Muscle of leg (tissue), 16 donors: ENCODE measurements at places on chromosomes 16 and 17. TPM values are rescaled to one million over a fixed set of nuclear protein-coding genes. Genes with fewer than 3 reads are reported as not detected.
A peak's percentile ranks its signal among the peaks of the same experiment; 100 is the strongest.

DNA sequence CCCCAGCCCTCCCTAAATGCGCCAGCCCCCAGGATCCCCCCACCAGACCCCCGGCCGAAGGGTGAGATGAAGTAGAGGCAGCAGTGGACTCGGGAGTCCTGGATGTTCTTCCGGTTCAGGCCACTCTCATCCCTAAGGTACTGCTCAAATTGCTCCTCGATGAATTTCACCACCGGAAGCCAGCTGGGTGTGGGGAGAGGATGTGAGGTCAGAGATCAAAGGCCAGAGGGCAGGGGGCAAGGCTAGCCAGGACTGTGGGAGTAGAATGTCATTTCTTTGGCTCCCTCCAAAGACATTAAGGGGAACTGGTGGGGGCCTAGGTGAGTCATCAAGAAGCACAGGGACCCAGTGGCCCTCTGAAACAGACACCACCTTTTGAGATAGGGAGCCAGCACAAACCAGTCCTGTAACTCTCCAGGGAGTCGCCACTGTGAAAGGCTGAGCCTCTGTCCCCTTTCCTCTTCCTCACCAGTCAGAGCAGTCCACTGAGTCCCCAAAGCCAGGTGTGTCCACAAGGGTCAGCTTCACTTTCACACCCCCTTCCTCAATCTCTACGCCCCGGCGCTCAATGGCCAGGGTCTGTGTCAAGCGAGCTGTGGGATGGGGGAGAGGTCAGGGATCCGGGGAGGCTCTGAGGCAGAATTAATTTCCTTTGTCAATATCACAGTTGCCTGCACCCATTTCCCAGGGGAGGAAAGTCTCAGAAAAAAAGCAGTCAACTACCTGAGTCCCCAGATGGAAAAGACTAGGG lies 895 bp downstream of the SEPTIN1 start:
- DNase-seq = peak; percentile 49

GRCh38 chr17:33390479-33391176 lies 97.5 kb upstream of the ASIC2 start:
- no peak for DNase-seq

GRCh38 chr17:39092692-39093230 lies 58.7 kb downstream of the PLXDC1 start:
- peak; percentile 35 for DNase-seq

The NTN3 gene
- 3.8 TPM for polyA plus RNA-seq

DNA sequence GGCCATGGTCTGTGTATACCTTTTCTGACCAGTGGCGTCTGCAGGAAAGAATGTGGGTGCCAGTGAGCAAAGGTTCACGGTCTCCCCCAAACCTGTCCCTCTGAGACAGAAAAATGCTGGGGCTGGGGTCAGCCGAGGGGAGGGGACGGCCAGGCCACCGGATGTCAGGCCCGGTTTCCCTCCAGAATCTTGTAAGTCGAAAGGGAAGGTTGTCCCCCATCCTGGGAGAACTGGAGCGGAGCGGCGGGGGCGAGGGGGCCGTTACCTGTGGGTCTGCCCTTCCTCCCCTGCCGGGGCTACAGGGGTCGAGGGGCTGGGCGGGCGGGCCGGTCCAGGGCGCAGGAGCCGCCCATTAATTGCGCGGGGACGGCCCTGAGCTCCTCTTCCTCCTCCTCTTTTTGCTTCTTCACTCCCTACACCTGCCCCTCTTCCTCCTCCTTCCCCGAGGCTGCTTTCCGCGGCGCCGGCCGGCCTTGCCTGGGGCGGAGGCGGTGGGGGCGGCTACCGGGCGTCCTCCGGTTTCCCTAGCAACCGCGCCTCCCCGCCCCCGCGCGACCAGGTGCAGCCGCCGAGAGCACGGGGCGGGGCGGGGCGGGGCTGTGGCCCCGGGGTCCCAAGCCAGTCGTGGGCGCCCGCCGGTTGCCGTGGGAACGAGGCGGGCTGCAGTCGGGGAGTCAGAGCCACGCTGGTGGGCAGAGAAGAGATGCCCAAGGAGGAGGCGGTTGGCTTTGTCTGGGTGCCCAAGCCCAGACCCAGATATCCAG lies at the start of gene MARCHF10:
MARCHF10 (minus strand) TSS at position 503 of the 764 bp plus-strand sequence. CDS start 6,579 bp downstream, outside the sequence.
- peak; percentile 37 for DNase-seq

The TMEM238L gene
- not detected for polyA plus RNA-seq

The CA4 gene
- 6.6 TPM for polyA plus RNA-seq

DNA sequence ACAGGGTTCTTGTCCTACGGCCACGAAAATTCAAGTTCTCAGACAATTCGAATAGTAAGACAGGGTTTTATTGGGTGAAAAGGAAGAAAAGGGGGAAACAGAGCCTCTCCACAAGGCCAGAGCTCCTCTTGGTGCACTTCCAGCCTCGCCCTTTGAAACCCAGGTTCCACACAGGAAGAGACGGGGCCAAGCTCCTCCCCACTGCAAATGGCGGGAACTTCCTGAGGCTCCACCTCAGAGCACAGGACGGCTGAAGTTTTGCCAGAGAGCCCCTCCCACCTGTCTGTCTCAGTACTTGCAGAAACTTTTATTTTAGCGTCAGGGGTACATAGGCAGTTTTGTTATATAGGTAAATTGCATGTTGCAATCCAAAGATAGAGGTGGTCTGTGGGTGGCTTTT lies 165.7 kb upstream of the CDH8 start:
- DNase-seq = no peak

The KRTAP2-2 gene
- polyA plus RNA-seq = not detected

DNA sequence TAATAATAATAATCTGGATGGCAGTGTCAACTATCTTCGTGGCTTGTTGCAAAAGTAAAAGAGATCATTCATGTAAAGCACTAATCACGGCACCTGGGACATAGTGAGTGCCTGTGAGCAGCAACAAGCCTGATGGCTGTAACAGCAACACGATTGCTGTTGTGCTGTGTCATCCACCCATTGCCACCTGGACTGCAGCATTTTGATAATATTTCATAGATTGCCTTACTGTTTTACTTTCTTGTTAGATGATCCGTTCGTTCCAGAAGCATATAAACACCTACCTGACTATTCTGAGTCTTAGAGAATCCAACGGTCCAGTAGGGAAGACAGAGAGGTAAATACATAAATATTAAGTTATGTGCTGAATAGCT lies 3.1 kb upstream of the MRPS23 start:
- no peak for DNase-seq

DNA sequence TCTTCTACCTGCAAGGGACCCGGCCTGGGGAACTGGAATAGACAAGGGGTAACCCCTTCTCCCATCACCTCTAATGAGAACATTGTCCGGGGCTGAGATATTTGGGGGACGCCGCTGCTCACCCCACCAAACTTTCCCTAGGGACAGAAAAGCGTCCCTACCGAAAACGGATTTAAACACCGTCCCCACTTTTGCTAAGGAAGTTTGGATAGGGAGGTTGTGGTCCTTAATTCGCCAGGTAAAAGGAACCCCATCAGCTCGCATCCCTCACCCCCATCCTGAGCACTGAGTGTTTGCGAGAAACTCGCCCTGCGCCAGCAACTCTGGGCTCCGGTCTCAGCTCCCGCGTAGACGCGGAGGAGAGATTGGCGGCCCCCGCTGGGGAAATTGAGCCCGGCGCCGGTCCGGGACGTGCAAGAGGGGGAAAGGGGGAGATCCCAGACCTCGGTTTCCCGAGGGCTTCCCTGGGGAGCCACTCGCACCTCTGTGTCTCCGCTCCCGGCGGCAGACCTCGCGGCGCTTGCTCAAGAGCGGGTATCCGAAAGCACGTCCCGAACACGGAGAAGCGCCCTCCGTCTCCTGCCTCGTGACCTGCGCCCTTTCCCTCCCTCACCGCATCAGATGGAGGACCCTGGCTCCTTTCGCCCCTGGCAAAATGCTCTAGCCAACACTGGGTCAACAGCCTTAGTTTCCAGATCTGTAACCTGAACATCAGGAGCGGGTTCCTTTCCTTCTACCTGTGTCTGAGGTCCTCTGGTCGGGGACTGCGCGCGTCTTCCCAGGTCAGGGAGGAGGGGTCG lies 3.1 kb upstream of the SOX9 start:
- DNase-seq = no peak

- DNase-seq = no peak
These were observed 13.7 kb upstream of the TRPV3 start for GRCh38 chr17:3571043-3571900.

GRCh38 chr17:72332367-72332766 lies 211.5 kb downstream of the SOX9 start:
- no peak for DNase-seq

DNA sequence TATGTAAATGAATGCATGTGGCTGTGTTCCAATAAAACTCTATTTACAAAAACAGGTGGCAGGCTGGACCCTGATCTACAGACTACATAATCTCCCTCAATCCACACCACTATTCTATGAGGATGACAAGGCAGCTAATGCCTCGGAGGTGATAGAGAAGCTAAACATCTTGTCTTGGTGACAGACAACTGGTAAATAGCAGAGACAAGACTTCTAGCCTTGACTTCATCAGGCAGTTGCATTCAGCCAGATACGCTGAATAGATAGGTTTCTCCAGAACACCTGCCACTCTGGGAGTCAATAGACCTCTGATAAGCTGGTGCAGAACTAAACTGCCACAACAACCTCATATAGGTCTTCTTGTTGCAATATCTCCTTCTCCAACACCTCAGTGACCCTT lies 3.3 kb downstream of the ATPAF2 start:
- DNase-seq = no peak

The SYCE1L gene
- polyA plus RNA-seq = 7.9 TPM
